H54 (cell line): ENCODE measurements at places on chromosomes 1 and 21.

DNA sequence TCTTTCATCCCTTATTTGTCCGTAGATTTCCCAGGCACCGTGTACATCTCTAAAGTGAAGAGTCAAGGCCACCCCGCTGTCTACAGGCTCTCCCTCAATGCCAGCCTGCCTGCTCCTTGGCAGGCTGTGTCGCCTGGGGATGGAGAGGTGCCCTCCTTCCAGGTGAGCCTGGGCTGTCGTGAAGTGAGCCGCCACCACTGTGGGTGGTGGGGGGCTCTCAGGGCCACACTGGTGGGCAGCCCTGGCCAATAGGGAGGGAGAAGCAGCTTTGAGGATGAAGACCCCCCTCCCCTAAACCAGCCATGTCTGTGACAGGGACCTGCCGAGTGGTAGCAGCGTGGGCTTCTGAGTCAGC is 46.2 kb downstream of the DISP3 start:
- DNase-seq: no peak

- DNase-seq: no peak
Measured at GRCh38 chr21:37821092-37821491, 95.2 kb downstream of the KCNJ6 start.

DNA sequence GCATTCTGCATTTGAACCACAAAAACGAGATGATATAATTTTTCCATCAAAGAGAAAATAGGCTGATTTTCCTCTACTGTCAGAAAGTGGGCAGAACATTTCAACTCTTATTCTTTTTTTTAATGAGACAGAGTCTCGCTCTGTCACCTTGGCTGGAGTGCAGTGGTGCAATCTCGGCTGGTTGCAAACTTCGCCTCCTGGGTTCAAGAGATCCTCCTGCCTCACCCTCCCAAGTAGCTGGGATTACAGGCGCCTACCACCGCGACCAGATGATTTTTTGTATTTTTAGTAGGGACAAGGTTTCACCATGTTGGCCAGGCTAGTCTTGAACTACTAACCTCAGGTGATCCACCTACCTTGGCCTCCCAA is 11.6 kb downstream of the DSTYK start:
- no peak for DNase-seq

DNA sequence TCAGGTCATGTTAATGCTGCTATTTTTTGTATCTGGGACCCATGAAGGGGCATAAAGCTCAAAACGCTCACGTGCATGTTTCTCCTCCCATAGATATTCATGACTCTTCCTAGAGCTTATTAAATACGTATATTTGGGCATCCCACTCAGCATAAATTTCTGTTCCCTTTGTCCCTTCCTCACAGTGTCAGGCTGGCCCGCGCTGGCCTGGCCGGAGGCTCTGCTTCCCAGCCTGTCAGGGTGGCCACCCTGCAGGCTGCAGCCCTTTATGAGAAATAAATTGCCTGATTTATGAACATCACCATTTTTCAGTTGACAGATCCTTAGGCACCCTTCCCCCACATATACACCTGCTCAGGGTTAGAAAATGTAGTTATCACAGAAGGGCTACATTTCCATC is 44.0 kb upstream of the NTPCR start:
- DNase-seq: no peak

DNA sequence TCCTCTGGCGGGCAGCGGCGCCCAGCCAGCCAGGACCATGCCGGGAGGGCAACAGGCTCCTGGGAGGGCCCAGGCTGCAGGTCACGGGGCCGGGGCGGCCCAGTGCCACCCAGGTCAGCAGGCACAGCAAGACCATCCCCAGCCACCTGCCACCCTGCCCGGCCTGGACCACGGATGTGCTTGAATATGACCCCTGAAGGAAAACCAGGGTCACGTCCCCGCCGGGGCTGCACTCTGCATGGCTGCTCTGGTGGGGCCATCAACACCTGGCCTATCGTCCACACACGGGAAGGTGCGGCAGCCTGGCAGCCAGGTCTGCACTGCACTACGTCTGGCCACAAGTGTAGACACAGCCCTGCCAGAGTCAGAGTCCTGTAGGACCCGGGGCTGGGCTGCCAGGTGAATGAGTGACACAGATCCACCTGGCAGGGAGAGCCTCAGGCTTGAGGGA is 6.9 kb downstream of the WNT9A start:
- no peak for DNase-seq

DNA sequence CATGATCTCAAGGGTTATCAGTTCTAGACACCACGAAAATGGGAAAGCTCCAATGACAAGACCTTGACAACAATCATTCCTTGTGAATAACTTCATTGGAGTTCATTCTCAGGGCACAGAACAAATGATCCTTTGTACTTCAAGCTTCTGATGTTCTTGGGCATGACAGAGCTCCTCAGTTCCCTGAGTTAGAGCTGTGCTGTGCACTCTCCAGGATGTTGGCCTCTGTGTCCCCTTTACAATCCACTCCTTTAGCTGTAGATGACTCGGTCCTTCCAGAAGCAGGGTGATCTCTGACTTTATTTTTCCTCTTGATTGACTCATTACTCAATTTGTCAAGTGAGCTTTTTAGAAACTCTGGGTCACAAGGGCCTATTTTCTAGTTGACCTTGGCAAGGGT is 3.9 kb upstream of the FAM78B start:
- no peak for DNase-seq

DNA sequence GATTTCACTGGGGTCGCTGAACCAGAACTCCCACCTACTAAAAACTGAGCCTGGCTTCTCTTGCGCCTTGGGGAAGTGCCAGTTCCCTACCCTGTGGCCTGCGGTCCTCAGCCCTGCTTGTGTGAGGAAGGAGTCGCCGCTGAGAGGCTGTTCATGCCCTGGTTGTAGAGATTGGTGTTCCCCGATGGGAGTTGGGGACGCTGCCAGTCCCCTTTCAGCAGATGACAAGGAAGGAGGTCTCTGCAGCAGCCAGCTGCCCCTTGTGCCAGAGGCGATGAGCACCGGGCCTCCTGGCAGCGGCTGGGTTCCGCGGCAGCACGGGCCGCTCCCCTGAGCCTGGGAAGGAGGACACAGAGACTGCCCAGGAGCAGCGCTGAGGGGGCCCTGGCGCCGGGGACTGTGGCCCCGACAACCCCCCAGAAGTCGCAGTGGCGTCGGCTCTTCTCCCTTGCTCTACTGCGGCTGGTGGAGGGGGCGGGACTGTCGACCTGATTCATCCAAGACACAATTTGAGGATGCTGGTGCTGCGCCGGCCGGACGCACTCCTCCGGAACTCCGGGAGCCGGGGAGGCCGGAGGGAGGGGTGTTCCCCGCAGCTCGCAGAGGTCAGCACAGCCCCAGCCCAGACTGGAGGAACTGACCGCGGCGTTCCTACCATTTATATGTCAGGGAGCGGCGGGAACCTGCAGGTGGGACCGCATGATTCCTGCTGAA is 12.0 kb upstream of the ADORA3 start:
- DNase-seq: peak; percentile 17

DNA sequence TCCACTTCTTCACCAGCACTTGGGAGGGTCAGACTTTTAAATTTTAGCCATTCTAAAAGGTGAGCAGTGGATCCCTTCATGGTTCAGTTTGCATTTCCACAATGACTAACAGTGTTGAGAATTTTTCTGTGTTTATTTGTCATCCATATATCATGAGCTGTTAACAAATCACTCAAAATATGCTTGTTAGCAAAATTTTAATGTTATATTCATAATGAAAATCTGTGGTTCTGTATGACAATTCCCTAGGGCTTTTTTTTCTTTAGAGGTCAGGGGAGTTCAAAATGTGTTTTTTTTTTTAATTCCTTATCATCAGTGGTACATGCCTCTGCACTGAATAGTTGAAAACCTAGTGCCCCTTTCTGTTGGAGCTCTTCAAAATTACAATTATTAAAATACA is 682.2 kb upstream of the ADGRL2 start:
- no peak for DNase-seq

- no peak for DNase-seq
Measured at GRCh38 chr1:224828691-224829090, 100.8 kb upstream of the DNAH14 start.

DNA sequence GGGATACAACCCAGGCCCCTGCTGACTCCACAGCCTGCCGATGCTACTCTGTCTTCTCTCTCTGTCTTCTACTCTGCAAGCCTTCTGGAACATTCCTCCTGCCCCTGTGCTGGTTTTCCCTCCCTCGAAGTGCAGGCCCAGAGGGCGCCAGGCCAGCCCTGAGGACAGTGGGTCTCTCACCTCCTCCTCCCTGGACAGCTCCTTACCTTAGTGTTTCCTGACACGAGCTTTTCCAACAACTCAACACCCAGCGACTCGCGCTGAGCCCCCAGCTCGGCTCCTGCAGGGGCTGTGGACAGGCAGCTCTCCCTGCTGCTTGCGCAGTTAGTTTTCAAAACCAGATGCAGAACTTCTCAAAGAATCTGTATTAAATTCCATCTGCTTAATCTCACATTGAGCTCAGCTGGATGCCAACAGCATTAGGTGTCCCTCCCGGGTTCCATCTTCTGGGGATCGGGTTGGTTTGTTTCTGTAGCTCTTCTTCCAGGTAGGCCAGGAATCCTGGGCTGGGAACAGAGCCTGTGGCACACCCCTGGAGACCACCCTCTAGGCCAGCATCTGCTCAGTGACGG is 54.2 kb downstream of the PTPRU start:
- no peak for DNase-seq

- peak; percentile 5 for DNase-seq
Measured at GRCh38 chr1:172497230-172497629, 35.7 kb upstream of the SUCO start.

- no peak for DNase-seq
Measured at GRCh38 chr1:37845786-37846185, 13.6 kb downstream of the MTF1 start.

DNA sequence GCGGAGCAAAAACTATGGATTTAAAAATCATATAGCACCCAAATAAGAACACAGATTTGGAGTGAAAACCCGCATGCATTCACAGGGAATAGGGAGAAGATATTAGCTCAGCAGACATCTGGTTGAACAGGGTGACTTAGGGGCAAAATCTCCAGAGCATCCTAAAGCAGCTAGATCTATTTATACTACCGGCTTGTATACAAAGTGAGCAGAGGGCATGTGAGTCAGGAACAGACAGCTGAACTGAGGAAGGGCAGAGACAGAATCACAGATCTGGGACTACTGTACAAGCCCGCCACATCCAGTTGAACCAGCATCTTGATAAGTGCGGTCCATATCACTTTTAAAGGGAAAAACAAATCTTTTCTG is 35.2 kb upstream of the EXOSC10 start:
- DNase-seq: no peak

DNA sequence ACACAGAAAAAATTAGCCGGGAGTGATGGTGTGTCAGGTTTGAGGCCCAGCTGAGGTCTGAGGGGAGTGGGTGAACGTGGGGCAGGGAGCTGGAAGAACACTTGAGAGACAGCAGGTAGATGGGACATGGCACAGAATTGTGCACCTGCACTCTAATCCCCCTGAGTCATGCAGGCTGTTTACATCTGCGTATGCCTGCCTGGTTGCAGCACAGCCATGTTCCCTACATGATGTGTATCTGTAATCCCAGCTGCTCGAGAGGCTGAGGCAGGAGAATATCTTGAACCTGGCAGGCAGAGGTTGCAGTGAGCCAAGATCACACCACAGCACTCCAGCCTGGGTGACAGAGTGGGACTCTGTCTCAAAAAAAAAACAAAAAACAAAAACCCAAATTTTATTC is 44.8 kb downstream of the ATP5PO start:
- DNase-seq: no peak
